Mesothelial cell of epicardium (in vitro differentiated cells): ENCODE measurements at places on chromosomes 13 and 19.

DNA sequence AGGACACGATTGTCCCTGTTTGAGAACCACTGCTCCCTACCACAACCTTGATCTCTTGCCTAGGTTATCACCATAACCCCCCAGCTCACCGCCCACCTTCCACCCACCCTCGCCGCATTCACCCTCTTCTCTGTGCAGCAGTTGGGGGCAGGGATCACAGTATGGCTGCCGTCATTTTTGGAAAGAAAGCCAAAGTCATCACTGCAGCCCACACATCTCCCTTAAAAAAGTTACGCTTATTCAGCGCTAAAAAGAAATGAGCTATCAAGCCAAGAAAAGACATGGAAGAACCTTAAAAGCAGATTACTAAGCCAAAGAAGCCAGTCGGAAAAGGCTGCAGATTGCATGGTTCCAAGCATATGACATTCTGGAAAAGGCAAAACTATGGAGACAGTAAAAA lies 10.5 kb upstream of the PPP6R1 start:
- H3K36me3 ChIP-seq = peaks cover 19% of the 10 kb centered on the region
- no peak overlapping the region for H3K4me3 ChIP-seq
- no peak for DNase-seq
- no peaks in the 10 kb centered on the region for H3K4me1 ChIP-seq

GRCh38 chr13:28744091-28744536 lies 25.3 kb upstream of the SLC46A3 start:
- H3K4me3 ChIP-seq = no peak overlapping the region
- no peak overlapping the region for H3K27ac ChIP-seq
- no peak for DNase-seq
- H3K27me3 ChIP-seq = no peaks in the 10 kb centered on the region
- no peaks in the 10 kb centered on the region for H3K36me3 ChIP-seq
- H3K4me1 ChIP-seq = no peaks in the 10 kb centered on the region

DNA sequence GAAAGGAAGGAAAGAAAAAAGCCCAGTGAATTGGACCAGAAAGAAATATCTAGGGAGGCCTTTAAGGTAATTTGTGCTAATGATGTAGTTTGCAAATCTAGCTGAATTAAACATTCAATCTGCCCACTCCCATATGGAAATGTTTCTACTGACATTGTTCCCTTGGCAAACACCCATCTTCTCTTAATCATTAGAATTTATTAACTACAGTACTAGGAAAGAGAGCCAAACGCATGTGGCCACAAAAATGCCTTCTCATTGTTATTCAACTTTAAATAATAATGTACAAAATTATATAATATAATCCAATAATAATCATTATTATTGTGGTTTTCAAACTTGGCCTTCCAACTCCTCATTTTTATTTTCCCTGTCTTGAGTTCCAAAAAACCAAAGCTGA lies 234.7 kb downstream of the NHLRC3 start:
- no peak overlapping the region for H3K27ac ChIP-seq
- no peaks in the 10 kb centered on the region for H3K36me3 ChIP-seq
- peaks cover 3% of the 10 kb centered on the region for H3K27me3 ChIP-seq
- H3K4me3 ChIP-seq = no peak overlapping the region

GRCh38 chr13:48749144-48749543 lies 95.4 kb downstream of the CYSLTR2 start:
- peaks cover 3% of the 10 kb centered on the region for H3K4me1 ChIP-seq
- H3K4me3 ChIP-seq = no peak overlapping the region
- H3K36me3 ChIP-seq = no peaks in the 10 kb centered on the region

GRCh38 chr13:32264407-32264806 lies 50.8 kb downstream of the ZAR1L start:
- no peak for DNase-seq
- H3K4me3 ChIP-seq = no peak overlapping the region
- H3K27me3 ChIP-seq = no peaks in the 10 kb centered on the region
- H3K27ac ChIP-seq = no peak overlapping the region
- H3K36me3 ChIP-seq = peaks cover 15% of the 10 kb centered on the region

DNA sequence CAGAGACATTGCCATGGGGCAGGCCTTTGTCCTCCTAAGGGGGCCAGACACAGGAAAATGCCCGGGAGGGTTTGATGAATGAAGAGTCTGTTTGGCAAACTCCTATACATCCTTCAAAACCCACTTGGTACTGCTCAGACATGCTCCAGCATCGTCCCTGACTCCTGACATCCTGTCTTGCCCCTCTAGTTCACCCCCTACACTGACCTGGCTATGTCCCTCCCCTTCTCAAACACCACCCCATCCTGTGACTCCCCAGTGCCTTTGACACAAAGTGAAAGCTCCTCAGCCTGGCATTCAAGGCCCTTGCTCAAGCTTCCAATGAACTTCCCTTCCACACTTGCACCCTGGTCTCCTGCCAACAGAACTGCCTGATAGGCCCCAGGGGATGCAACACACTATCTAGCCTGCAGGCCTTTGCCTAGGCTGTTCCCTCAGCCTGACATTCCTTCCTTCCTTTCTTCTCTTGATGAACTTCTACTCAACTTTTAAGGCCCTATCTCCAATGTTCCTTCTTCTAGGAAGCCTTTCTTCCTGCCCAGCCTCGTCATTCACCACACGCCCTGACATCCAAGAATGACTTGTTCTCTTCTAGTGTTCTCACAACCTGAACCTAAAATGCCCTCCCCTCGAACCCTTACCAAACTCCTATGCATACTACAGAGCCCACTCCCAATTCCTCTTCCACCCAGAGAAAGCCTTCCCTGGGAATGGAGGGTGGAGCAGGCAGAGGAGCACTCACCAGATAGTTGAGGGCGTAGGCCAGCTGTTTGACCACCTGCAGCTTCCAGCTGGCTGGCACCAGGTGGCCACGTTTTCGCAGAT lies 12.4 kb downstream of the JAK3 start:
- H3K27ac ChIP-seq = no peak overlapping the region
- DNase-seq = no peak
- H3K27me3 ChIP-seq = peaks cover 36% of the 10 kb centered on the region
- H3K4me3 ChIP-seq = no peak overlapping the region

- DNase-seq = no peak
- no peaks in the 10 kb centered on the region for H3K4me1 ChIP-seq
- H3K27me3 ChIP-seq = no peaks in the 10 kb centered on the region
- H3K4me3 ChIP-seq = no peak overlapping the region
- H3K36me3 ChIP-seq = no peaks in the 10 kb centered on the region
These were observed 411.6 kb upstream of the SLITRK5 start for GRCh38 chr13:87259479-87260083.
